Left lung (tissue), 14 donors: ENCODE measurements at places on chromosomes 11 and 22.

- H3K27me3 ChIP-seq = no peaks in the 10 kb centered on the region
- DNase-seq = no peak
- H3K27ac ChIP-seq = peak overlapping the region; percentile 94
- peaks cover 41% of the 10 kb centered on the region for H3K4me1 ChIP-seq
- H3K36me3 ChIP-seq = no peaks in the 10 kb centered on the region
These were observed 472 bp downstream of the UBXN1 start for GRCh38 chr11:62678433-62678769.

GRCh38 chr22:48643066-48643731 is 1184.5 kb downstream of the BRD1 start:
- H3K4me3 ChIP-seq = no peak overlapping the region
- H3K4me1 ChIP-seq = no peaks in the 10 kb centered on the region

GRCh38 chr11:15535414-15535813 is 420.7 kb downstream of the INSC start:
- H3K4me3 ChIP-seq = no peak overlapping the region
- no peaks in the 10 kb centered on the region for H3K36me3 ChIP-seq
- no peaks in the 10 kb centered on the region for H3K4me1 ChIP-seq
- H3K27me3 ChIP-seq = no peaks in the 10 kb centered on the region
- no peak for DNase-seq

- H3K4me1 ChIP-seq = no peaks in the 10 kb centered on the region
- no peaks in the 10 kb centered on the region for H3K36me3 ChIP-seq
- H3K27me3 ChIP-seq = no peaks in the 10 kb centered on the region
- DNase-seq = no peak
- H3K4me3 ChIP-seq = no peak overlapping the region
These were observed 33.9 kb downstream of the MMP20 start for GRCh38 chr11:102591160-102591718.

- no peaks in the 10 kb centered on the region for H3K36me3 ChIP-seq
- H3K4me1 ChIP-seq = no peaks in the 10 kb centered on the region
- H3K27ac ChIP-seq = no peak overlapping the region
- H3K27me3 ChIP-seq = no peaks in the 10 kb centered on the region
These were observed 60.7 kb downstream of the TTC17 start for GRCh38 chr11:43419460-43419859.
